Articular chondrocyte of knee joint (primary cell): ENCODE measurements at places on chromosomes 4 and X. TPM values are rescaled to one million over a fixed set of nuclear protein-coding genes. Genes with fewer than 3 reads are reported as not detected.

DGAT2L6 gene
- total RNA-seq, result not detected in 2 replicates

UCP1 gene
- total RNA-seq, result not detected in 2 replicates

VSIG1 gene
- total RNA-seq, result under 0.01 TPM in 2 replicates

ATP11C gene
- 58.6 and 77.5 TPM in 2 replicates for total RNA-seq

CXCL13 gene
- total RNA-seq, result 0.11 TPM in 1 of 2 replicates, not detected in the other

BEX5 gene
- 0.78 and 0.97 TPM in 2 replicates for total RNA-seq

AR gene
- total RNA-seq, result 2.6 and 4.6 TPM in 2 replicates

ADGRG4 gene
- total RNA-seq, result 0.86 and 1.2 TPM in 2 replicates

SPANXC gene
- not detected in 2 replicates for total RNA-seq

TRPC3 gene
- total RNA-seq, result 0.11 and 0.13 TPM in 2 replicates

TTC29 gene
- not detected in 2 replicates for total RNA-seq

FGF5 gene
- total RNA-seq, result 0.26 and 0.76 TPM in 2 replicates

RBMXL3 gene
- total RNA-seq, result not detected in 2 replicates

TRPC5OS gene
- total RNA-seq, result not detected in 2 replicates

RASL11B gene
- 0.11 TPM in 1 of 2 replicates, not detected in the other for total RNA-seq

WDR17 gene
- total RNA-seq, result 1.3 and 4.3 TPM in 2 replicates

TSPAN7 gene
- total RNA-seq, result 0.11 TPM in 1 of 2 replicates, not detected in the other

GPR101 gene
- not detected in 2 replicates for total RNA-seq

ZDHHC15 gene
- total RNA-seq, result 2.4 and 2.5 TPM in 2 replicates

CCNA2 gene
- 26.4 and 40.1 TPM in 2 replicates for total RNA-seq

CEP44 gene
- total RNA-seq, result 15.7 and 17.2 TPM in 2 replicates

GPAT3 gene
- 0.26 and 1.2 TPM in 2 replicates for total RNA-seq

IBSP gene
- 0.22 TPM in 1 of 2 replicates, not detected in the other for total RNA-seq

FGFBP2 gene
- 1.2 and 2.4 TPM in 2 replicates for total RNA-seq

CHST7 gene
- total RNA-seq, result 1.7 and 2.6 TPM in 2 replicates
